ENCODE measurements at places on chromosomes 11 and 22.

DNA sequence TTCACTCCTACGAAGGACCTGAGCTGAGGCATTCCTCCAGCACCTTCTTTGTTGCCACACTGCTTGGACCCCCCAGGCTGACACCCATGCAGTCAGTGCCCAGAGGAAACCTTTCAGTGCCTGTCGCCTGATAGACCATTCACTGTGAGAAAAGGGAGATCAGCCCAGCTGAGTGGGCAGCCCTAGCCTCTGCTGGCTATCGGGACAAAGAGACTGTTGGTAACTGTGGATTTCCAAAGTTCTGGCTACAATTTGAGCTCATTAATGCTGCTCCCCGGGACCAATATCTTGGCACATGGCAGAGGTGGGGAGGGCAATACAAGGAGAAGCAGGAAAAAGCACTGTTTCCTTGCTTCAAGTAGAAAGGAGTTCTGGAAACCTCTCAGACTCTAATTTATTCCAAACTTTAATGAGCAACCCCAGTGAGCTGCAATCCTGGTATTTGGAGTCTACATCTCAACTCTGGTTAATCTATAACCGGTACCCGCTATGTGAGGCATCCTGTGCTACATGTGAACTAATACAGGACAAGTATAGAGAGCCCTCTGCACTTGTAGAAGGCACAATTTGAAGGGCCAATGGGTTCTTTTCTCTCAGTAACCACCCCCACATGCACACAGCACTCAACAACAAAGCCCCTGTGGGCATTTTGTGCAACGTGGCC is 200.7 kb upstream of the NCAM1 start:
- no peak for DNase-seq

DNA sequence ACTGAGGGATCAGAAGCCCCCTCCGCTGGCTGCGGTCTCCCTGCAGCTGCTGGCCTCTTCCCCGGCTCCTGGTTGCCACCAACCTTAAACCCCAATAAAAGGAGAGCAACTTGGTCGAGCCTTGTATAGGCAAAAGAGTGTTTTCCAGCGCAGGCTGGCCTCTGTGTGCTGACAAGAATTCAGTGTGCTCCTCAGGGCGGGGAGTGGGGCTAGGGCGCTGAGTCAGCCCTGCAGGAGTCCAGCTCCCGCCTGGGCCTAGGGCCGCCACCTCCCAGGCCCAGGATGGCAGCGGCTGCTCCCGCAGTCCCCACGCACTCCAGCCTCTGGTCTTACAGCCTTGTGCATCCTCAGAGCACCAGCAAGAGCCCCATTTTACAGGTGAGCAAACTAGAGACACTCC is at the start of gene SHISAL1:
Gene SHISAL1, minus strand, starts transcription at position 186 of the 400 bp plus-strand sequence. CDS start 12,006 bp downstream, outside the sequence.
- no peak for DNase-seq

DNA sequence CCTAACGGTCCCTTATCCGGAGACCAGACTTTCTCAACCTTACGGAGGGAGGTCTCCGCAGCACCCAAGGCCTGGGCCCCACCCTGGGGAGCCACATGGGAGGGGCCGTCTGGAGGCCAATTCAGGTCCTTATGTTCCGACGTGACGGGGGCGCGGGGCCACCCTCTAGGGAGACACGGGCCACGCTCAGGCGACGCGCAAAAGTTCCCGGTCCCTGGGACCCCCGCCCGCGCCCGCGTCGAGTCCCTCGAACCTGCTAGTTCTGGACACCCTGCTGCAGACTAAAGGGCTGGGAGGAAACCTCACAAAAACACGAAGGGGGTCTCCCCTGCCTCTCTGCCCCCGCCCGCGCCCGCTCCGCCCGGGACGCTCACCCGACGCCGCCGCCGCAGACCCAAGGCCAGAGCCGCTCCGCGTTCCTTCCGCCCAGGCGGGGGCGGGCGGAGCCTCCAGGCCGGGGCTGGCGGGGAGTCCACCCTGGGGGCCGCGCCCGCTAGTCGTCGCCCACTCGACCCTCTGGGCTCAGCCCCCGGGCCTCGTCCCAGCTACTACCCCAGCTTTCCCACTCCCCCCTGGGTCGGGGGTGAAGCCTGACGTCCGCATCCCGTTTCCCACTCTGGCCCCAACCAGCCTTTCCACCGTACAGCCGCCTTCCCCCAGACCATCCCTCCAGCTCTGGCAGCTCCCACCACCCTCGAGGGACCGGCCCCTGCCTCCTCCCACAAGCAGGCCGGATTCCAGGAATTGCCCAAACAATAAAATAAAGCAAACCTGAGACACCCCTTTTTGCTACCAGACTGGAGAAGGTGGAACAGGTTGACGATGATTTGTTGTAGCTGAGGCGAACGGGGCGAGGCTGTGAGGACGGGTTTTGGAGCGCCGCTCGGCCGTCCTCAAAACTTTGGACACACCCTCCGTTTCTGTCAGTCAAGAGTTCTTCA is 2.7 kb downstream of the RNH1 start:
- DNase-seq, result no peak

- no peak for DNase-seq
These were observed 15.3 kb upstream of the CDC42BPG start for GRCh38 chr11:64859542-64860414.

- DNase-seq, result no peak
These were observed 19.6 kb downstream of the KCTD21 start for GRCh38 chr11:78168539-78169477.

- DNase-seq, result no peak
These were observed 1.4 kb downstream of the RNF185 start for GRCh38 chr22:31161386-31161785.

DNA sequence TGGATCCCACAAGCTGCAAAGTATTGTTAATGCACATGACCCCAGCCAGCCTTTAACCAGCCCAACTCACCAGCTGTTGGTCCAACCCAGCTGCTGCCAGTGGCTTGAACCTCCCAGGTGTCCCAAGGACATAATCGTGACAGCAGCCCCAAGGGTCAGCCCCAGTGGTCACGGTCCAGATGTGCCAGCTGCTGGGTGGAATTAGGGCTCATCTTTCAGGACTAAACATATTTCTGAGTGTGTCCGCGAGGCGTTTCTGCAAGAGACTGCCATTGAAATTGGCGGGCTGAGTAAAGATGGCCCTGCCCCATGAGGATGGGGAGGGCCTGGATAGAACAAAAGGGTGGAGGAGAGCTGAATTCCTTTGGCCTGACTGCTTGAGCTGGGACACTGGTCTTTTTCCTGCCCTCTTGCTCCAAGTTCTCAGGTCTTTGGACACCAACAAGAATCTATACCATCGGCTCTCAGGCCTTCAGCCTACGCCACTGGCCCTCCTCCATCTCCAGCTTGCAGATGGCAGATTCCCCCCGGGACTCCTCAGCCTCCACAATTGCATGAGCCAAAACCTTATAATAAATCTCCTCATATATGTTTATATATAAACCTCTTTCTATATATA is 240.2 kb downstream of the MN1 start:
- DNase-seq, result no peak

DNA sequence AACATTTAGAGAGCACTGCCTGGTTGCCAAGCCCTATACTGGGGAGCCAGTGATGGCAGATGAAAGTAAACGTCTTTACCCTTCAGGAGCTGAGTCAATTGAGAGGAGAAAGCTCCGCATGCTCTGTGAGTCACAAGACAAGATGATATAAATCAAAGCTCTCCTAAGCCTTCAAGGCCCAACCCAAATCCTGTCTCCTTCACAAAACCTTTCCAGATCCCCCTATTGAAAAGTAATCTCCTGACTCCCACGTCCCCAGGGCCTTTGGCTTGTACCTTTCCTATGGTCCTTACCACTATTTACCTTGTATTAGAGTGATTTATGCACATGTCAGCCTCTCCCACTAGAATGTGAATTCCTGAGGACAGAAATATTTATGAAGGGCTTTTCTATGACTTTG is 230.1 kb upstream of the TENM4 start:
- no peak for DNase-seq

- DNase-seq, result no peak
These were observed 705 bp downstream of the CLDN5 start for GRCh38 chr22:19523240-19524169.

GRCh38 chr11:118878163-118878563 is 5.5 kb upstream of the CXCR5 start:
- DNase-seq, result no peak

GRCh38 chr22:41957941-41958556 is 6.1 kb downstream of the SMIM45 start:
- no peak for DNase-seq

DNA sequence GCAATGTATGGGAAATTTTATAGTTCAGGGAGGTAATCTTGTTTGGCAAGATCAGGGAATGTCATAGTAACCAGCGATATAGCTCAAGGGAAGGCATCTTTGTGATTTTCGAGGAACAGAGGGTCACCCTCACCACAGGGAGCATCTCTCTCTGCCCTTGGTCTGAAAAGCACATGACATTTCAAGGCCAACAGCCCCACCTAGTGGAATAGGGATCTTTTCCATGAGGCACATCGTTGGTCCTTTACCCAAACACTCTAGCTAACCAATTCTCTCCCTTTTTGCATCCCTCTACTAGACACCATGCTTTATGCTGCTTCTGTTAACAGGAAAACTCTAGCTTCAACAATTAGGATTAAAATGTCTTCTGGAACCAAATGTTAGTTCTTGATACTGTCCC is 179.0 kb downstream of the GRM5 start:
- DNase-seq, result no peak

DNA sequence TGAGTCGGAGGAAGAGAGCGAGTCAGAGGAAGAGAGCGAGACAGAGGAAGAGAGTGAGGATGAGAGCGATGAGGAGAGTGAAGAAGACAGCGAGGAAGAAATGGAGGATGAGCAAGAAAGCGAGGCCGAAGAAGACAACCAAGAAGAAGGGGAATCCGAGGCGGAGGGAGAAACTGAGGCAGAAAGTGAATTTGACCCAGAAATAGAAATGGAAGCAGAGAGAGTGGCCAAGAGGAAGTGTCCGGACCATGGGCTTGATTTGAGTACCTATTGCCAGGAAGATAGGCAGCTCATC is 780 bp downstream of the TRIM44 start:
- no peak for DNase-seq

DNA sequence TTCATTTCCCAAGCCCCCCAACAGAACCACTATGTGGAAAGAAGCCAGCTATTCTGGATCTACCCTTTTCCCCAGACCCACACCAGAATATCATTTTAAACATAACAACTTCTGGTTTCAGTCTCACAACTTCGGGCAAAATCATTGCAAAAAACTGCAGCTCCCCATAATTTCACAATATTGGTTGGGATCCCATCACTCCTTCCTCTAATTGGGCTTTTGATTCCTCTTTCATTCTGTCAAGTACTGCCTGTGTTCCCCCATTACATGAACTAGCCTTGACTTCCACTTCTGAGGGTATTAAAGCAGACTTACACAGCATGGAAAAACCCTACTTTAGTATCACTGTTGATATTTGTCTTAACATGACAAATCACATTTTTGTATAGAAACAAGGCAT is 4.1 kb upstream of the APOL3 start:
- no peak for DNase-seq

DNA sequence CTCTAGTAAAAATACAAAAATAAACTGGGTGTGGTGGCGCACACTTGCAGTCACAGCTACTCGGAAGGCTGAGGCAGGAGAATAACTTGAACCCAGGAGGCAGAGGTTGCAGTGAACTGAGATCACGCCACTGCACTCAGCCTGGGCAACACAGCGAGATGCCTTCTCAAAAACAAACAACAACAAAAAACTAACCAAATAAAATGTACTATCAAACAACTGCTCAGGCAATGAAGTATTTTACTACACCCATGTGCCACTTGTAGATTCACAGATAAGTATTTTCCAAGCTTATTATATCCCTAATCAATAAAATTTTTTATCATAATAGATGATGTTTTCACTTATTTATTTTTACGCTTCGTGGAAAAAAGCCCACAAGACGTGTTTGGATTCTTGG is 924 bp downstream of the C11orf65 start:
- DNase-seq, result no peak

- DNase-seq, result peak; percentile 92
These were observed at the start of gene NRIP3 for GRCh38 chr11:9003573-9004182. TSS of gene NRIP3 (minus strand) at chr11:9004001. CDS start at chr11:9003935, 66 bp downstream.

DNA sequence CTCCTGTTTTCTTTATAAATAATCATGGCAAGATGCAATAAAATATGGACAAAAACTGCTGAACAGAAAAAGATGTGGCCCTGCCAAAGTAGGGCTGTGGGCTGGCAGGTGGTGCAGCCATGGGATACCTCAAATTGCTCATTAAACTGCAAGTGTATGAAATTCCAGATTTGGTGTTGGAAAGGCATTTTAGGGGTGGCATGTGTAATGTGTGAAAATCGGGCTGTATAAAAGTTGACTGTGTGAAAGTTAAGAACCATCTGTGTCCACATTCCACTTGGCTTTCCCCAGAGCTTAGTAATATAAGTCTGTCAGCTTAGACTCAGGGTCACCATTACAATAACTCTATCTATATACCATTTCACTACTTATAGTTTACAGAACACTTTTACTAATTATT is 34.8 kb upstream of the FZD4 start:
- DNase-seq, result no peak

DNA sequence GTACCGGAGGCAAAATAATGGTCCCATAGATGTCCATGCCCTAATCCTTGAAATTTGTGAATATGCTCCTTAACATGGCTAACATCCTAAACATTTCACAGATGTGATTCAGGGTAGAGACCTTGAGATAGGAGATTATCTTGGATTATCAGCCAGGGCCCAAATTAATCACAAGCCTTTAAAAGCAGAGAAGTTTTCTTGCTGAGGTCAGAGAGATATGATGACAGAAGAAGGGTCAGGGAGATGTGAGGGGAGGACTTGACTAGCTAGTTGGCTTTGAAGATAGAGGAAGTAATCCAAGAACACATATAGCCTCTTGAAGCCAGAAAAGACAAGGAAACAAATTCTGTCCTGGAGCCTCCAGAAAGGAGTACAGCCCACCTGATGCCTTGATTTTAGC is 19.1 kb upstream of the FDX1 start:
- DNase-seq, result no peak

- no peak for DNase-seq
These were observed 21.4 kb downstream of the XRCC6 start for GRCh38 chr22:41642331-41643110.

GRCh38 chr11:44226945-44227344 is 83.0 kb downstream of the ALX4 start:
- no peak for DNase-seq

DNA sequence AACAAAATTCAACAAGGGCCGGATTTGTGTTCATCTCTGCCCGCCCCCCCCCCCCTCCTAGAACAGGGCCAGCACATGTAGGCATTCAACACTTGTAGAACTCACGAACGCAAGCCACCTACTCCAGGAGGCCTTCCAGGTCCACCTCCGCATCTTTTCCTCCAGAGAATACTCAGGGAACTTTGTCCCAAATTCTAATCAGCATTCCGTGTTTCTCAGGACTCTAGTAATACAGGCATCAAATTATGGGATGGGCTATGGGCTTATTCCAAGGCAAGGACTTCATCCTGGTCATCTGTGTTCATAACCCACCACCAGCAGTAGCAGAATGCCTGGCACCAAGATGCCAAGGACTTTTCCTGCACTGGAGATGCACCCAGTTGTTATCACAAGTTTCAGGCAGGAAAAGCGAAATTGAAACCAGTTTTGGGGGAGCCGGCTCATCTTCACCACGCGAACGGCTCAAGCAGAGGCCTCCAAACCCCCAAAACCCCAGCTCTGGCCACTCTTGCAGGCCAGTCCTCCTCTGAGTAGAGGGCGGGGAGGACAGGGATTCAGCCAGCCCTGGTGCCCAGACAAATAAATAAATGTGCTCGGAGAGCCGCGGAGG is 462 bp downstream of the UBE2L6 start:
- DNase-seq, result no peak

Data from cerebellum (tissue), 4 donors.